K562 (cell line): ENCODE measurements at places on chromosomes 4 and X.

DNA sequence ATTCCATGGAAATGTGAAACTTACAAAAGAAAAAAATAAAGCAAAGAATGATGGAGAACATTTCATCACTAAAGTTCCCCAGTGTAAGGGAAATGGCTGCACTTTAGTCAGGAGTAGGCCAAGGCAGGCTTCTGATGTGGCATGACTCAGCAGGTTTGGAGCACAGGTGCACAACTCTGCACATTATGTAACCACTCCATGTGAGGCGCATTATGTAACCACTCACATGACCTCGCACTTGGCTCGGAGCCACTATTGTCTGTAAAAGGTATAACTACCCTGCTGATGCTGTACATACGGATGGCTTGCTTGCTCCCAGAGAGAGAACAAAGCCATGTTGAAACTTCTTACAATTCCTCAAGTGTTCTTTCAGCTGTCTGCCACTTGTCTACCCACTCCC is 727.6 kb downstream of the TRAM1L1 start:
- DNase-seq, result no peak

GRCh38 chr4:8067945-8068896 is 90.4 kb downstream of the ABLIM2 start:
- no peak for DNase-seq

DNA sequence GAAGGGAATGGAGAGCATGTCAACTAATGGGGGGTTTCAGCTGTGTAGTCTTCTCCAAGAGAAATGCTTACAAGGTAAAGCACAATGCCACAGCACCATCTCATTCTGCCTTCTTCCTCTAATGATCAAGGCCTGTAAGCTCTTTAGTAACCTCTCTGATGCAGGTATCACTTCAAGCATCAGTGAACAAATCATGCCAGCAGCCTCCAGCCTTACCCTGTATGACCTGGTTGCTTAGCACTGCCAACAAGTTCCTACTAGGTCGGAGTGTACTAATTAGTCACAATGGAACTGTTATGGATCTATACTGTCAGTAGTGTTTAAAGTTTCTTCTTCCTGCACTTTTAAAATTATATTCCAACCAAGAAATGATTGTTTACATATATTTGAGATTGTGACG is 197.7 kb downstream of the GRID2 start:
- no peak for DNase-seq

GRCh38 chr4:171954650-171955049 is 141.4 kb downstream of the GALNTL6 start:
- no peak for DNase-seq

- no peak for DNase-seq
Measured at GRCh38 chr4:25096981-25097443, 63.2 kb downstream of the SEPSECS start.

DNA sequence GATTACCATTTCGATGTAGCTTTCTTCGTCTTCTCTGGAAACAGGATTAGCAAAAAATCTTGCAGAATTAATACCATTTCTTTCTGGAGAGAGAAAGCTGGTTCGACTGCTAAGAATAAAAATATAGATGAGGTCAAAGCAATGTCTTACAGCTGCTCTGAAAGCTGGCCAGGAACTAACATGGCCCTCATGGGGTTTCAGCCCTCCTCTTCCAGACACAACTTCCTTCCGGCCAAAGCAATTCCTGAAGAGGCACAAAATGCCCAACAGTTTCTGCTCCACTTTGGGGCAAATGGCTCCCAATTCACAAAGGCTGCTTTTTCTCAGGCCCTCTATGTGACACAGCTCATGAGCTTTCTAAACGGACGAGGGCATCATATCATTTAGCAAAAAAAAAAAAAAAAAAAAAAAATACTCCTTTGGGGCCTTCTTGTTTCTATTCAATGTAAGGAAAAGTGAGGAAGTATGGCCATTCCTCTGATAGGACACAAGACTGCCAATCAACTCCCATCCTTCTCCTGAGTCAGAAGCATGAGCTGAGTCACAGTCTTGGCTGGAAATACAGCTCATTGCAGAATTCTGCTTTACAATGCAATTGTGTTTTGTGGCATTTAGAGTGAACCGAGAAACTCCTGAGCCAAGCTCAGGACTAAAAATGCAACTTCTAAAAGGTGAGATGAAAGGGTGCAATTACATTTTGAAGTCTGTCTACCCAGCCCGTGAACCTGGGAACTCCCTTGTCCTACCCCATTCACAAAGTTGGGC is 42.7 kb upstream of the CTAG2 start:
- DNase-seq, result no peak

DNA sequence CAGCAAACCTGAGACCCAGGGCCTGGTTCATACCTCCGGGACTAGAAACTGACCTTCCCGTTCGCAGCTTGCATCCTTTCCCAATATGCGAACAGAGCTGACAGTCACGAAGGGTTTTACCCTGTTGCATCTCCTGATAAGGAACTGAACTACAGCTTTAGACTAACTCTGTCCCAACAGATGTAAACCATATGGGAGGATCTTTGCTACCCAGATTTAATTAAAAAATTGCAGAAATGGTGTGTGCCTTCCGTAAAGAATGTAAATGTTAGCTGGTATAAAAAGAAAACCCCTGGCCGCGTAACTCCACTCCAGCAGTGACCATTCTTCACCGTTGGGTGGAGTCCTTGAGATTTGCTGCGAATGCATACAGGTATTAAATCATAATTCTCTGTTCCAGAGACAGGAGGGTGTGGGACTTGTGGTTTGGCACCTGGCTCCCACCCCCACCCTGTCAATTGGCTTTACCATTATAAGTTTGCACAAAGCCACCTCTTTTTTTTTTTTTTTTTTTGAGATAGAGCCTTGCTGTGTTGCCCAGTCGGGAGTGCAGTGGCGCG is 40.6 kb upstream of the SORCS2 start:
- peak; percentile 30 for DNase-seq

GRCh38 chr4:107640197-107640596 is 79.8 kb downstream of the PAPSS1 start:
- no peak for DNase-seq

- no peak for DNase-seq
Measured at GRCh38 chr4:81166458-81167160, 48.4 kb downstream of the PRKG2 start.

DNA sequence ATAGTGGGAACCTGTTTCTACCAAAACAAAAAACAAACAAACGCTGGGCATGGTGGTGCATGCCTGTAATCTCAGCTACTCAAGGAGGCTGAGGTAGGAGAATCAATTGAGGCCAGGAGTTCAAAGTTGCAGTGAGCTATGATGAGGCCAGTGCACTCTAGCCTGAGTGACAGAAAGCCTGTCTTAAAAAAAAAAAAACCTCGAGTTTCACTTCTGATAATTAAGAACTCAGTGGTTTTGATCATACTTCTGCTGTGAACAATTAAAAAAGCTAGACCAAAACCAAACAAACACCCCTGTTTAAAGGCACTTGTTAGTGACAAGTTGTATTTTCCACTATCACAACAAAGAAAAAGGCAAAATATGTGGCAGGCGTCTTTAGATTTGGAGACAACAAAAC is 15.0 kb upstream of the UBE2D3 start:
- DNase-seq, result no peak

DNA sequence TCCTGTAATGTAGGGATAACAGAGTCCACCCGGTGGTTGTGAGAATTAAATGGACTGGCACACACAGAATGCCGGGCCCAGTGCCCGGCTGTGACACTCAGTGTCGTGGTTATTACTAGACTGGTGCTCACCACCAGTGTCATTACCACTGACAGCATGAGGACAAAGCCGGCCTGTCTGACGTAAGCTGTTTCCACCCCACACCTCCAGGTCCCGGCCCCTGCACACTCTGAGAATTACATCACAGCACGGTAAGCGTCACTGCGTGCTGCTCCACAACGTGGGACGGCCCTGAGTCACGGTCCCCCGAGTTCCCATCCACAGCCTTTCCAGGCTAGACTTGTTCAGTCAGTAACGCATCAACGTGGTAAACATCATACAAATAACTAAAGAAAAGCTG is 22.9 kb downstream of the FAT1 start:
- no peak for DNase-seq

- DNase-seq, result no peak
Measured at GRCh38 chrX:119880076-119880475, 8.4 kb downstream of the NDUFA1 start.
